ENCODE measurements at places on chromosomes 7 and 10.
A peak's percentile ranks its signal among the peaks of the same experiment; 100 is the strongest.

GRCh38 chr10:137031-137430 is 1.8 kb downstream of the ZMYND11 start:
- DNase-seq, result peak; percentile 24

GRCh38 chr10:52525761-52526160 is 211.7 kb downstream of the DKK1 start:
- no peak for DNase-seq

DNA sequence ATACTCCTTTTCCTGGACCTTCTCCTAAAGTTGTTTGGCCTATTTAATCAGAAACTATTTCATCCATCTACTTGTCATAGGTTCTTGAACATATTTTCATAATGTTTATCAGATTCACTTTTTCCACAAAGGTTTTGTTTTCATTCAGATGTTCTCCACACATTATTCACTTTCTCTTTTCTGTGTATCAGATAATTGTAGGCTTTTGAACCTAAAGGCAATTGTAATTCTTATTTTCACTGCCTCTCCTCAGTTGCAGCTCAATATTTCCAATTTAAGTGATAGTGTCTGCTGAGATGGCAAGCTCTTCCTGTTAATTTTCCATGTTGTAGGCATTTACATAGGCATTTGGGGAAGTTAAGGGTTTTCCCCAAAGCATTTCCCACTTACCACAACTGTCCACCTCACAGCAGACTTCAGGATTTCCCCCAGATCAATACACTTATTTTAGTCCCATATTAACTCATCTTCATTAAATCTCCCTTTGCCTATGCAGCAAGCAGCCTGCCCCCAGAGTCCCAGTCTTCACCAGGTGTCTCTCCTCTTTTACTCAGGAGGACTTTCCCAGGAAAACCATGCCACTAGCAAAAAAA is 12.3 kb upstream of the IKZF1 start:
- DNase-seq, result no peak

GRCh38 chr10:94042001-94042833 is 48.5 kb downstream of the PLCE1 start:
- no peak for DNase-seq

DNA sequence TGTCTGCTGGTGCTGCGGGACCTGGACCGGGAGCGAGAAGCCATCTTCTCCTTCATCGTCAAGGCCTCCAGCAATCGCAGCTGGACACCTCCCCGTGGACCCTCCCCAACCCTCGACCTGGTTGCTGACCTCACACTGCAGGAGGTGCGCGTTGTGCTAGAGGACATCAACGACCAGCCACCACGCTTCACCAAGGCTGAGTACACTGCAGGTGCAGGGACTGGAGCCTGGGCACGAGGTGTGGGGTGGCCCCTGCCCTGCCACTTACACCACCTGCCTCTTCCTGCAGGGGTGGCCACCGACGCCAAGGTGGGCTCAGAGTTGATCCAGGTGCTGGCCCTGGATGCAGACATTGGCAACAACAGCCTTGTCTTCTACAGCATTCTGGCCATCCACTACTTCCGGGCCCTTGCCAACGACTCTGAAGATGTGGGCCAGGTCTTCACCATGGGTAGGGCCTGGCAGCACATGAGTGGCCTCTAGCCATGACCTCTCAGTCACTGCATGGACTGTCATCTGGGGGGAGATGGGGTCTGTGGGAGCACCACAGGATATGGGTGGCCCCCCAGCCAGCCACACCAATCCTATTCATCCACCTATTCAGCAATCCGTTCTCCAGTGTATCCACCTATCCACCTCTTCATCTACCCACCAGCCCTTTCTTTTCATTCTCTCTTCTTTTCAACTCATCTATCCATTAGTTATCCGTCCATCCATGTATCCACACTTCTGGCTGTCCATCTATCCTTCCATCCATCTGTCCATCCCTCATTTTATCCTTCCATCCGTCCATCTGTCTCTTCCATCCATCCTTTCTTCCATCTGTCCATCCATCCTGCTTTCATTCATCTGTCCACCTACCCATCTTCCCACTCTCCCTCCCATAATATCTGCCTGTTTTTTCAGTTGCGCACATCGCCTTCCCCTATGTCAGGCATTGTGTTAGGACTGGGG is 34.5 kb upstream of the VSIR start:
- no peak for DNase-seq

- DNase-seq, result no peak
These were observed 136.5 kb upstream of the UNC5B start for GRCh38 chr10:71075759-71076472.

- DNase-seq, result no peak
These were observed 260.3 kb downstream of the SNX13 start for GRCh38 chr7:17680026-17680425.

DNA sequence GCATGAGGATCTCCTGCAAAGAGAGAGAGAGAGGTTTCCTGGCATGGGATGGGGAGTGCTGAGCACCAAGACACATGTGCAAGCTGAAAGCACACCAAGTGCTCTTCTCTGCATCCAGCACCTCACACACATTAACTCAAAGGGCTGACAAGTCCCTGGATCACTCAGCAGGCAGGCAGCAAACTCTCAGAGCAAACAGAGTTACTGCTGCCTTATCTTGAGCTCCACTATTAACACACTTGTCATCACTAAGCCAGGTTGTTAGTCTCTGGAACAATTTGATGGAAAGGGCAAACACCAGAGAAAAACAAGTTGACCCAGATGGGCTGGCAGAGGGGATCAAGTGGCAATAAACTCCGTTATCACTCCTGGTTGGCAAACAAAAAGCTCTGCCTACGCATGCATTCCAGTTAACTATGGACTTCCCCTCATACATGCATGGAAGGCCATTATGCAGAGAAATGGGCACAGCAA is 349.9 kb downstream of the KCNMA1 start:
- no peak for DNase-seq

DNA sequence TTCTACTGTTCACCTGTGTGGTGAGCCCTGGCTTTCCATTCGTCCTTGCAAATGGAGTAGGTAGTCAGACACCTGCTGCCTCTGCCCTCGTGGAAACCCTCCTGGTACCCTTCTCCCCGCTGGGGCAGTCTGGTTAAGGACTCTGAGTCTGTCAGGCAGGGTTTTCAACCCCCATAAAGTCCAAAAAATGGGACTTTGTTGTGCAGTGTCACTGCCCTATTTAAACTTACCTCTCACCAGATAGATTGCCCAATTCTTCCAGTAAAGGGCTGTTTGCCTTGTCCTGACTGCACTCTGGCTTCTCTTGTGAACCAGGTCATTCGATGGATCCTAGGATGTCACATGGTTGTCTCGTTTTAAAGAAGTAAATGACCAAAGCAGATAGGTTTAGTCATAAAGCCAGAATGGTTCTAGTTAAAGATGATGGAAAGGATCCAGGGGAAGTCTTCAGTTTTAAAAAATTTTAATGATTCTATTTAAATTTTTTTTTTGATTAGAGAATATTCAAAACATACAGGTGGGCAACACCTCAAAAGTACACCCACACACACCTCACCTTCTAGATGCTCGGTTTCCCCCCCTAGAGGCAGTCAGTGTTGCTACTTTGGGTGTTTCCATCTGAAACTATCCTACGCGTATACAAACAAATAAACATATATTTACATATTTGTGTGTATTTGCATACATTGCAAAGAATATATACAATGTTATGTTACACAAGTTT is 22.0 kb downstream of the TMEM176B start:
- no peak for DNase-seq

DNA sequence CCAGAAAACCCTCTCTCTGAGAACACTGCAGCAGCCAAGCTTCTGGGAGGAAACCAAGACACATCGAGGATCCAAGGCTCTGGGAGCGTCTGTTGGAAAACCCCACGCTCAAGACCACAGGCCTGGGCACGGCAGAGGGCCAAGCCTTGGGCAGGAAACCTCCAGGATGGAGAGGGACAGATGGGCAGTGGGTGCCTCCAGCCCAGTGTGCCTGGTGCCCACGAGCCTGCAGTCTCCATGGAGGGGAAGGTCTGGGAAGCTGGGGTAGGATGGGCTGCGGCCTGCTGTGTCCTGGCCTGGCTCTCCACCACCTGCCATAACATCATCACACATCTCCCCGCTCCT is 96.1 kb downstream of the FAM53B start:
- DNase-seq, result no peak

DNA sequence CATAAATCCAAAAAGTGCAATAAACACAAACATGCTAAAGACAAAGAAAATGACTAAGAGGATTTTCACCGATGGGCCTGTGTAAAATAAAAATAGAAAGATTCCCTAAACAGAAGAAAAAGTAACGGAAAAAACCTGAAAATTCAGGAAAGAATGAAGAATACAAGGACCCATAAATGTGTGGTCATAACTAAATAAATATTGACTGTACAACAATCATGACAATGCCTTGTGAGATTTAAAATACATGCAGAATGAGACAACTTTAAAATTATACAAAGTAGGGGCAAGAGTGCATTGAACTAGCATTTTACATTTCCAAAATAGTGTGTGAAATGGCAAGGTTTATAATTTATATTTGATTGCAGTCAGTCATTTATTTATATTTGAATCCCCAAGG is 409.1 kb upstream of the ANKRD30A start:
- no peak for DNase-seq

GRCh38 chr10:70169649-70170364 is 507 bp downstream of the SAR1A start:
- DNase-seq, result peak; percentile 14

DNA sequence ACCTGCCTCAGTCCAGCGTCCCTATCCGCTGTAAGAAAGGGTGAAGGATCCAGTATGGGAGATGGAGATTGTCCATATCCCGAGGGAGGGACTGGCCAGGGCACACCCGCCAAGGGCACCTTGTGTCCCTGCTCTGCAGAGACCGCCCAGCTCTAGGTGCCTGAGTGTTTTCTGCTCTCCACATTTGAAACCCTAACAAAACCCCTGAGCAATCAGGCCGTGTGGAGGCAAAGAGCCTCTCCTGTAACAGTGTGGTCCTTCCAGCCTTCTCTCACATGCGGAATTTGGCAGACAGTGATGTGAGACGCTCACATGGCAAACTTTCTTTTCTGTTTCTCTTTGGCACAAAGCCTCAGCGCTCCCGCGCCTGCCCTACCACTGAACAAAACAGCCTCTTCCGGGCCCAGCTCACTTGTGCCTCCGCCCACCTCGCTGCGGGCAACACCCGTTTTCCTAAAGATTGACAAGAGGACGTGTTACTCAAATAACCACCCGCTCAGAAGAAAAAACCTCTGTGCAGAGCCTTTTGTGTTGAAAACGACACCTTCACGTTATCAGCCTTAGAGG is 514.8 kb downstream of the DNAJB6 start:
- peak; percentile 74 for DNase-seq

GRCh38 chr10:31030260-31030659 is 1.4 kb downstream of the ZNF438 start:
- no peak for DNase-seq

DNA sequence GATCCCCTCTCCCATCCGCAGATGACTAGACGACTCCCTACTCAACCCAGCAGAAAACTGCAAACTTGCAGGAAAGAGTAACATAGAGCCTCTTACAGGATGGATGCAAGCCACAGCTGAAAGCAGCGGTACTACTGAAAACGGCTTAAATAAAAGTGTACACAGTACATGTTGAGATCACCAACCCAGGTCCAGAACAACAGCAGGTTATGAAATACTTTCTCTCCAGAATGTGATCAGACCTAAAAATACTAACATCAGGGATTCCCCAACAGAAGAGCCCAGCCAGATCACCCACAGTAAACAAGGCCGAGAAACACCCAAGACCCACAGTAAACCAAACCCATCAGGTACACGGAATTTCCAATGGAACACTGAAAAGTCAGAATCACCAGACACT is 13.2 kb downstream of the ATE1 start:
- DNase-seq, result no peak

DNA sequence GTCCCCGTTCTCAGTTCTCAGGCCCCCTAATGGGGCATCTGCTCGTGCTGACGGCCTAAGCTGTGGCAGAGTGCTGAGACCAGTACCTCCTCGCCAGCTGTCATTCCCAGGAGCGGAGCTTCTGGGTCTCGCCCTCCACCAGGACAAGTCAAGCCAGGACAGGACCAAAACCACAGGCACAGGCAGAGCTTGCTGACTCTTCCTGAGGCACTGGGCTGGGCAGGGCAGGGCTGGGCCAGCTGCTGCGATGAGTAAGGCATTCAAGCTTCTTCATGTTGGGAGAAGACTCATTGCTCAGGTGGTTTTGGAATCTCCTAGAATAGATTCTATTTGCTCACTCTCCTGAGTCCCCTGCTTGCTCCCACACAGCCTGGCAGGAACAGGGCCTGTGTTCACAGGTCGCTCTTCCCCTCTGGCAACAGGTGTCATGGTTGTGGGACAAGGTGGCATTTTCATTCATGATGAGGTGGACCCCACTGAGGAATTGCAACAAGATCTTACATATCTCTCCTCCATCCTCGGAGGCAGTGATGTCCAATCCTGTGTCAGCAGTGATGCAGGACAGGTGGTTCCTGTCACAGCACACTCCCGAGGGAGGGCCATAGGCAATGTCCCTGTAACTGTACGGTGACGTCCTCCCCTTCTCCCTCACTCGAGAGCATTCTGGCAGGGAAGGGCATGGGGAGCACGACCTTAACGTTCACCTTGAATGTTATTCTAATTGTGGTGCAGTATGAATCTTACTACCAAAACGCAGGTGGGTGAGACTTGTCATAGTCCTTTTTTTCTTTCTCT is 17.0 kb upstream of the SH3PXD2A start:
- DNase-seq, result no peak

All from stimulated activated CD4-positive, alpha-beta T cell treated with anti-CD3 and anti-CD28 coated beads, Interleukin-12 subunit alpha, Interleukin-12 subunit beta, amount 100 ng/mL, for 24 hours (primary cell).